Activated CD4-positive, alpha-beta T cell treated with anti-CD3 and anti-CD28 coated beads, Interleukin-10, Interleukin-2, amounts not matched to agents 100 ng/mL and 50 ng/mL, durations not matched to agents 16 hours and 8 hours (primary cell): ENCODE measurements at places on chromosomes 4 and X.
A peak's percentile ranks its signal among the peaks of the same experiment; 100 is the strongest.

DNA sequence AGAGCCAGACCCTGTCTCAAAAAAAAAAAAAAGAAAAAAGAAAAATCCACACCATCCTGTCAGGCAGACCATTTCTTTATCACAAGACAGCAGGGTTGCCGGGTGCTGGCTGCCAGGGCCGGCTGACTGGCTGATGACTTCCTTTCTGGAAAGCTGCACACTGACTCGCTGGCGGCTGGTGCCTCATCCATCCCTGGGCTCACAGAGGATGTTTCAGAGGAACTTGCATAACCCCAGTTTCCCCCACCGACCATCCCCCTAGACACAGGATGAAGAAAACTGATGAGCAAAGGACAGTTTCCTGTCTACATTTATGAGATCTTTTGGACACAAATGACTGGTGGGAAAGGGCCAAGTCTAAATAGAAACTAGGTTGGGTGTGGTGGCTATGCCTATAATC is 14.1 kb downstream of the HPSE start:
- peak; percentile 65 for DNase-seq

DNA sequence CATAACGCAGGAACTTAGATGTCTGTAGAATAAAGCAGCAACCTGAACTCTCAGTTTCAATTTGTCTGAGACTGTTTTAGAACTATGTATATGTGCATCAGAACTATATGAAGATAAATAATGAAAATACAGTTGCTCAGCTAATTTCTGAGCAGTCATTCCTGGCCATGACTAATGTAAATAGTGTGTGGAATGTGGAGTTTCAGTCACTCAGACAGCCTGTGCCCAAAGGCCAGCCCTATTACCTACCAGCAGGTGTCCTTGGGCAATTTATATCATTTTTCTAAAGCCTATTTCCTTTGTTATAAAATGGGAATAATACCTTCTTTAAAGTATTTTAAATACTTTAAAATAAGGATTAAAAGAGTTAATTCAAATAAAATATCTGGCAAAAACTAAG is 56.0 kb upstream of the RELL1 start:
- DNase-seq: no peak

DNA sequence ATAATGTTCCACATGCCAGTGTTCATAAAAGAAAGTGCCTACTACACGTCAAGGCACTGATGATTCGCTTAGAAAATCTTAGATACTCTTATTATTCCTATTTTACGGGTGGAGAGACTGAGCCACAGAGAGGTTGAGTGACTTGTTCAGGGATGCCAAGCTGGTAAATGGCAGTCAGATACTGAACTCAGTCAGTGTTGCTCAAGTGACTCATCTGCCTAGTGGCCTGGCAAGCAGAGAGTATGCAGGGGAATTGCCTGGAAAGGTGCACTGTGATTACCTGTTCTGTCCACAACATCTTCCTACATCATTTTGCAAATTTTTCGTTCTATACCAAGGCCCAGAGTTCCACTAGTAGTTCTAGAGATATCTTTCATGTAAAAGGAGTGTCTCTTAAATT is 68.4 kb downstream of the RAPGEF2 start:
- DNase-seq: peak; percentile 28

- DNase-seq: no peak
Observed at GRCh38 chr4:66629927-66630326, 915.4 kb downstream of the CENPC start.

DNA sequence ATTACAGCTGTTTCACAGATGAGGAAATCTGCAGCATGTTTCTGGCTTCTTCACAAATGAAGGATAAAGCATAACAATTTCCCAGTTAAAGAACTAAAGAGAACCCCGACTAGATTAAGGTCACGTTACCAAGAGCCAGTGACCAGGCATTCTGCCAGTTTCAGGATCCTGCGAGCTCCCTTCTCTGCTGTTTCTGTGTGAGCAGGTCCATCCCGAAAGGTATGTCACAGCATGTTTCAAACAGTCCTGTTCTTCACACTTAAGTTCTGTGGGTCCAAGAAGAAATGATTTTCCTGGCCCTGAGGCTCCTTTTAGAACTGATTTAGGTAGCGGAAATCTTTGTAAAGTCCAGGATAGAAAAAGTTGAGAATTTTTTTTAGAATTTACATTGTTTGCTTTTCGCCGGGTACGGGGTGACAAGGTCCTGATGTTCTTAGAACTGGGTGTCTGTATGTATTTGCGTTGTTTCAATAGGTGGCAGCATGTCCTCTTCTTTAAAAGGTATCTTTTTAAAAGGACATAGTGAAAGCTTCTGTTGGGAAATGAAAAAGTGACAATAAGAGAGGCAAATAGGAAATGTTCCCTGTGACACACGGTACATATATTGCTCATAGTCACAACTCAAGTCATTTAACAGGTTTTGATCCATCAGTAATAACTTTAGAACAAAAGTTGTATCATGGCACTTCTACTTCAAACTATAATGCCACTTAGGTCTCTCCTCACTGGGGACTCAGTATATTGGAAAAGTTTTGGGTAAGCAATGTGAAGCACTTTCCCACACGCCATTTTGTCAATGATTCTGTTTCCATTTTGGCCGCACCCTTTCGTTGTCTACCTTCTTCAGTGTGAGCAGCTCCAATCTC is 18.4 kb downstream of the IL21 start:
- peak; percentile 83 for DNase-seq

DNA sequence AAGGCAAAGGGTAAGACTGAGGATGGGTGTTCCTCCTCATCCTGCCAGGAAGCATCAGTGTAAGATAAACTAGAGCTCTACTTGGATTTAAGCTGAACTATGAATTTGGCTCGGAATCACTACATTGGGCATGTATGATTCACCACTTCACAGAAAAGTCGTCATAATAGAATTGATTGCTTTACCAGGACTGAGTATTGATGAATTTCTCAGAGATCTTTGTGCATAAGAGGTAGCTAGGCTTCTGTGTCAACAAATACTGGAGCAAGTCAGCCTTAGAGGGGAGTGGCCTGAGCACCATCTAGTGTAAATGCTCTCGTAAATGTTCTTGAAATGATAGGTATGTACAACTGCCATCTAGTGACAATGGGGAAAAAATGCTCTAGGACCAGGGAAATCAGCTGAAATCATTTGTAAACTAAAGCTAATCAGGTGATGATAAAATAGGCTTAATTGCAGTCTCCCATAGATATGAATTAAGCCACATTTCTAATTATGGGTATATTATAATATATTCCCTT is 309.5 kb upstream of the FMR1 start:
- DNase-seq: no peak

GRCh38 chr4:23353200-23353599 is 536.6 kb downstream of the PPARGC1A start:
- DNase-seq: no peak

- DNase-seq: no peak
Observed at GRCh38 chr4:169335331-169335730, 64.6 kb upstream of the SH3RF1 start.

GRCh38 chrX:39164212-39164611 is 363.0 kb downstream of the MID1IP1 start:
- no peak for DNase-seq

- no peak for DNase-seq
Observed at GRCh38 chr4:106854569-106855351, 181.4 kb downstream of the DKK2 start.

DNA sequence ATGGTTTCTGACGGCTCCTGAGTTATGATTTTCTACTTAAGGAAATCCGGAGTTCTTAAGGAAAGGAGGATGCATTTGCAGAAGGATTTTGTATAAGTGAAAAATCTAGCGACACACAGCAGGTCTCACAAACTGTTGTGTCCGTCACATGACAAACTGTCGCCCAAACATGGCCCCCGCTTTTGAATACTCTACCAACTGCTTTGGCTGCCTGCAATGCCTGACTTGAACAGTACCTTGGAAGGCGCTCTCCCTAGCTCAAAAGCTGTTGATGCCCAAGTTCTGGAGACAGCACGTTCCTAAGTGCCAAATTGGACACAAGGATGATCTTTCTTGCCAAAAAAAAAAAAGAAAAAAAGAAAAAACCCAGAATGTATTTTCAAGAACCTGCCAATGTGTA is 103.2 kb downstream of the ENPP6 start:
- no peak for DNase-seq

GRCh38 chrX:109826954-109827708 is 94.1 kb upstream of the ACSL4 start:
- no peak for DNase-seq

DNA sequence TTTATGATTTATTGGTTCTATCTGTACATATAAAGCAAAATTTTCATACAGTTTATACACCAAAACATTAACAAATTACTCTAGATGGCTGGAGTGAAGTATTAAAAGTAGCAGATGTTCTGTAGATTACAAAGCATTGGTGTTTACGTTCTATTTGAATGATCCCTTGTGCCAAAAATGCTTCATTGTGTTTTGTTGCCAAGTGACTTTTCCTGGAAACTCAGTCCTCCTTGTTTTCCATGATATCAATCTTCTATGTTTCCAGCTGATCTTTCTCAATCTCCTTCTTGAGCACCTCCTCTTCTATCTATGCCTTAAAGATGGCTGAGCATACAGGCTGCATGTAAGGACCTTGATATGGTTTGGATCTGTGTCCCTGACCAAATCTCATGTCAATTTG is 263.6 kb upstream of the CTSO start:
- DNase-seq: no peak

GRCh38 chr4:8428288-8429097 is 12.0 kb downstream of the ACOX3 start:
- DNase-seq: peak; percentile 92

GRCh38 chr4:36919721-36920120 is 324.8 kb upstream of the NWD2 start:
- DNase-seq: no peak

DNA sequence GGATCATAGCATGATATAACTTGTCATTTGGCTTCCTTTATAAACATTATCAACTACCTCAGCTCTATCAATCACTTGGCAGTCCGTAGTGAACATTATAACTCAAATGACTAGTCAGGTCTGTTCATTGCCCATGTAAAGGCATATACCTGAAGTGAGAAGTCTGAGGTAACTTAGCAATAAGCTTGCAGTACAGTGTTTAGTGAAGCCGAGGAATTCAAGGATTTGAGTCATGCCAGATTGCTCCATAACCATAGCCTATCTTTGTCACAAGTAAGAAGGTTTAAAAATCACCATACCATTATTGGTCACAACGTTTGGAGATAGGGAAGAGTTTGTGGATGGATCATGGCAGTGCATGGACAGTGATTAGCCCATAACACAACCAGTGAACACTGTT is 41.6 kb downstream of the AR start:
- DNase-seq: no peak

DNA sequence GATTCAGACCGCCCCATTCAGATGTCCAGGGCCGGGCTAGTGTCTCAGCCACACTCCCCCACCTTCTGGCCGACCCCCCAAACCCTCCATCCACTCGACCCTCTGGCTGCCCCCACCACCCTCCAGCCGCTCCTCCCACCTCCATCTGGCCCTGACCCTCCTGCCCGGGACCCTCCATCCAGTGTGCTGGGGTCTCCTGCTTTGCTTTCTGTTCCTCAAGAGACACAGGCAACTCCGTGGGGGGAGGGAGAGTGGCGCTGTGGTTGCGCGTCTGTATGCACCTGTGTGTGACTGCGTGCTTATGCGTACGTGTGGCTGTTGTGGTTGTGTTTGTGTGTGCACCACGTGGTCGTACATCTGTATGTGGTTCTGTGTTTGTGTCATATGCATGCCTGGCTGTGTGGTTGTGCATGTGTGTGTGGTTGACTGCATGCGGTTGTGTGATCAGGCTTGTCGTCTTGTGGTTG is 33.3 kb downstream of the CPLX1 start:
- DNase-seq: peak; percentile 38

- DNase-seq: no peak
Observed at GRCh38 chr4:92307181-92307580, 3.4 kb downstream of the GRID2 start.

GRCh38 chr4:137768196-137768595 is 235.9 kb upstream of the PCDH18 start:
- DNase-seq: no peak

DNA sequence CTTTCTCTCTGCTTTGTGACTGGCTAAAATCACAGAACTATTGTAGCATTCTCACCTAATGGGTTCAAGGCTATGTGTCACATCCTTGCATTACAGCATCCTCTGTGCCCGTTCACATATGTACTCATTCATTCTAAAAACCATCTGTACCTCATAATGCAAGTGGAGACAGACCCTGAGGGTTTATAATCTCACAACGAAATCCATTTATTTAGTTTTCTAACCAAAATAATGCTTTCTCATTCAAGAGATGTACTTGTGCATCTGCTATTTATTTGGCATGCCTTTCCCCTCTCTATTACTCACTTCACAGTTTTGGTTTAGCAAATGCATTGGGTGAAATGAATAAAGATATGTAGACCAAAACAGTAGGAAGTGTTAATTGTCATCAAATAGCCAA is 261.5 kb downstream of the DCHS2 start:
- DNase-seq: no peak

DNA sequence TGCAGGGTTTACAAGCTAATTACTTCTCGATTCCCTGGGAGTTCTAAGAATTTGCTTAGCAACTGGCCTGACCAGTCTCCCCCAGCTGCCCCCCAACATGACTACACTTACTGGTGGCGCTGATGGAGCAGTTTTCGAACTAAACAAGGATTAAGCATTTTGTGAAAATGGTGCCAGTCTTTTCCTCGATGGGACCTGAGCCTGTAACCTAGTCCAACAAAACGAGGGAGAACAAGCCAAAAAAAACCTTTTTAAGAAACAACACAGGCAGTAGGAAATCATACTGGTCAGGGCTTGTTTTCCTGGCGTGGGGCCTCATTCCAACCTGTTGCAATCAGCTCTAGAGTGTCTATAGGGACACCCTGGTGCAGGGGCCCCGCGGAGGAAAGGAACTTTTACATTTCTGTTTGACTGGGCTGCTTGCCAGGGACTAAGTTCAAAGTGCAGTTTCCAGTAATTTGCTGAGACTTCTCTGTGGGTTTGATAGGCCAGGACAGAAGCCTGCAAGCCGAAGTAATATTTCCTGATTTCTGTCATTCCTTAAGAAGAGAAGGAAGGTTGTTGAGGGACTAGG is 158.7 kb downstream of the SPRY1 start:
- no peak for DNase-seq

DNA sequence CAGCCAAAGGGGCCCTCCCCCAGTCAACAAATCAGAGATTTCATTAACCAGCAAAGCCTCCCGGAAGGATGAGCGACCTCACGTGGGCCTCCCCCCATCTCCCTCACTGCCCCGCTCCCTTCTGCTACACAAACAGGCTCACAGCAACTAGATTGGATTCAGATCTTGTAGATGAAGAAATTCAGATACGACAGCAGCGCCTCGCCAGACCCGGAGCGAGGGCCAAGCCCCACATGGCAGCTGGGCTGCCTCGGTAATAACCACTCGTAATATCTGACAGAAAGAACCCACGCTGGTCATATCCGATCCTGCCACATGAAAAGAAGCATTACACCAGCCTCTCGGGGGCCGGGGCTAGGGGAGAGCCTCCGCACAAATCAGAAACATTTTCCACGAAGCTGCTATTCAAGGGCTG is 581.3 kb downstream of the BCOR start:
- no peak for DNase-seq

GRCh38 chr4:123304151-123304964 is 92.2 kb upstream of the SPRY1 start:
- DNase-seq: no peak

DNA sequence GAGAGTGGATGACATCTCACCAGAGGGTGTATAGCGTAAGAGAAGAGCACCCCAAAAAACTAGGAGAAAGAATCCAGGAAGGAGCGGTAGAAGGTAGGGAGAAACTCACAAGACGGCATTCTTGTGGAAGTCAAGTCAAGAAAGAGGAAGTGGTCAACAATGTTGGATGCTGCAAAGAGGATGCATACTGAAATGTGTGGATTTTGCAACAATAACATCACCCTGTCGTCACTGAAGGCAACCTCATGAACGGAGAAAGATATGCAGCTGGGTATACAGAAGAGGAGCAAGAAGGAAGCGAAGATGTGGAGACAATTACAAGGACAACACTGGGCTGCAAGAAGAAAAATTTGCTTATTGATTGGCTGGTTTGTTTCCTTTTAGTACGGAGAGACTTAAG is 11.4 kb upstream of the TAPT1 start:
- no peak for DNase-seq
